T-helper 1 cell (primary cell): ENCODE measurements at places on chromosomes 5 and 9.

DNA sequence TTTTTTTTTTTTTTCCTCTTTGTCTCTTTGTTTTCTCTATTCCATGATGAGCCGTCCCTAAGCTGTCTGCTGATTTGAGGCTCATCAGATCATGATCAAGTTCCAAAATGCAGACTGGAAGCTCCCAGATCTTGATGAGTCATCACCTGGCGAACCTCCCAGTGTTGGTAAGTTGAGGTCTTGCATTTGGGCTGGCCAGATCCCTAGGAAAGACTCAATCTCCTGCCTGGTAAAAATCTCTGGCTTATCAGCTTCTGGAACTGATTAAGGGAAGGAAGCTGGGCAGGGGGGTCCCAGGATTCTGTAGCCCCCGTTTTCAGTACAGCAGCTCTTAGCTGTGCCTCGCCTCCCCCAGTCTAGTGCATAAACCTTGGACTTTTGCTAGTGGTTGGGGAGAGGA lies 69.0 kb downstream of the TSPAN17 start:
- DNase-seq, result no peak

- no peak for DNase-seq
Measured at GRCh38 chr9:16331031-16331430, 539.4 kb downstream of the BNC2 start.

- DNase-seq, result no peak
Measured at GRCh38 chr9:93456504-93456903, 3.1 kb upstream of the FAM120AOS start.

DNA sequence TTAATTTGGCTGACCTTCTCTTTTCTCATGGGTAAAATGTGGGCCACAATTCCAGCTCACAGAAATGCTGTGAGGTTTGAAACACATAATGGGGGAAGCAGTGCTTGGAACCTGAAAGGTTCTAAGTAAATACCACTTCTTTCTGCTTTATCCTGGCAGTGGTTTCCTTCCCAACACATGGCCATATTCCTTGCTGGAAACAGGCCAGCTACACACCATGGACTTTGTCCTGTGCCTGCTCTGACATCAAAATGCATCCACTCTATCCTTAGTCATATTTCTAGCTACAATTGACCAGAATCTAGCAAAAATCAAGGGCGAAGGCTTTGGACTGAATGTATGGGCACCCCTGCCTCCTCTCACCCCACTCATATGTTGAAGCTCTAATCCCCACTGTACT lies 93.1 kb upstream of the TRPC7 start:
- DNase-seq, result no peak

DNA sequence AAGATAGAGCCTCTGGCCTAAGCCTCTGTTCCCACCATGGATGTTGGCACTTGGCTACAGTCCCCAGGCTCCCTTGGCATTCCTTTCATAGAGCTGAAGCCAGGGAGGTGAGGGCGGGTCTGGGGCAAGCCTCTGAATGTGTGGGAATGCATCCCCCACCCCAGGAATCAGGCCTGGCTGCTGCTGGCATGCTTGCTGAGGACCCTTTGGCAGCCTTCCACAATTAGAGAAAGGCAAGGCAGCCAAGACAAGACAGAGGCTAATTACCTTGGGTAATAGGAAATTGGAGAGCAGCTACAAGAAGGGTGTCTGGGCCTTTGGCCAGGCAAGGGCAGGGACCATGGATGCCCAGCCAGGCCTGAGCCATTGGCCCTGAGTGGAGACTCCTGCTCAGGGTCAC lies 204.4 kb upstream of the TRIM32 start:
- no peak for DNase-seq
